ENCODE measurements at places on chromosomes 5 and 9.

GRCh38 chr5:7066471-7067235 is 329.3 kb upstream of the ADCY2 start:
- DNase-seq, result no peak

GRCh38 chr9:19379283-19379682 is 753 bp downstream of the RPS6 start:
- no peak for DNase-seq

DNA sequence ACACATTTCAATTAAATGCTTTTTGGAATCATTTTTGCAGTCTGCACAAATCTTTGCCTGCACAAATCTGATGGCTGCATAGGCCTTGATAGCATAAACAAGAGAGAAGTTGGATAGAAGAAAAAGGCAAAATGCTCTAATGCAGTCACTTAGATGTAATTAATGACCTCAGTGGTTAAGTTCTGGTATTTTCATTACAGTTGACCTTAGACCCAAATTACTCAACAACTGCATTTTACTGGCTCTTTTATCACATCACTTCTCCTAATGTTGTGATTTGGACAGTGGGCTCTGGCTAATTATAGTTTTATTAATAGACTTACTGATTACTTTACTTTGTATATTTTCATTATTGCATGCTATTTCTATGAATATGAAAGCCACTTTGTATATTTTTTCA is 34.3 kb downstream of the NTRK2 start:
- DNase-seq, result no peak

GRCh38 chr9:4959031-4959430 is 26.0 kb upstream of the JAK2 start:
- DNase-seq, result no peak

DNA sequence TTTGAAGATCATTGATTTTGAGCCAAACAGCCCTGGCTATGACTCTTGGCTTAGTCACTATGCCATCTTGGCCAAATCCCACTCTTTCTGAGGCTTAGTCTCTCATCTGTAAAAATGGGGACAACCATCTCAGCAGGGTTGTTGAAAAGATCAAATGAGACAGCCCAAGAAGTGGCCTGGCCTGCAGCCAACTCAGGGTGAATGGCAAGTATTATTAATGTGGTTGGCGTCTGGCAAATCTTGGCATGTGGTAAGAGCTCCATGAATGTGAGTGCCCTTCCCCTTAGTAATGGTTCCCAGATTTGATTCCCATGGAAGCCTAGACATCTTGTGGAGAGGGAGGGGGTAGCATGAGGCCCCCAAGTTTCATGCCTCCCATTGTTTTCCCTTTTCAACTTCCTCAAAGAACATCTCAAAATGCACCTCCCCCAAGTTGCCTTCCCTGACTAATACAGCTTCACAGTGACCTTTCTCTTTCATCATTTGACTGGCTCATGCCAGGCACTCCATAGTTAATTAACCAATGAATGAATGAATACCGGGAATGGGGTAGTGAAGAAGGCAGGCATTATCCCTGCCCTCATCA is 11.8 kb upstream of the TGFBI start:
- DNase-seq, result no peak

- DNase-seq, result no peak
Measured at GRCh38 chr9:36739373-36740116, 166.8 kb downstream of the MELK start.

- DNase-seq, result no peak
Measured at GRCh38 chr9:9892217-9892616, 720.6 kb downstream of the PTPRD start.

- DNase-seq, result no peak
Measured at GRCh38 chr9:75462866-75463265, 374.6 kb downstream of the OSTF1 start.

- no peak for DNase-seq
Measured at GRCh38 chr5:100840370-100840769, 62.7 kb downstream of the ST8SIA4 start.

- no peak for DNase-seq
Measured at GRCh38 chr9:127558581-127559246, 53.4 kb upstream of the STXBP1 start.

- no peak for DNase-seq
Measured at GRCh38 chr5:4716781-4717180, 423.3 kb upstream of the ADAMTS16 start.

DNA sequence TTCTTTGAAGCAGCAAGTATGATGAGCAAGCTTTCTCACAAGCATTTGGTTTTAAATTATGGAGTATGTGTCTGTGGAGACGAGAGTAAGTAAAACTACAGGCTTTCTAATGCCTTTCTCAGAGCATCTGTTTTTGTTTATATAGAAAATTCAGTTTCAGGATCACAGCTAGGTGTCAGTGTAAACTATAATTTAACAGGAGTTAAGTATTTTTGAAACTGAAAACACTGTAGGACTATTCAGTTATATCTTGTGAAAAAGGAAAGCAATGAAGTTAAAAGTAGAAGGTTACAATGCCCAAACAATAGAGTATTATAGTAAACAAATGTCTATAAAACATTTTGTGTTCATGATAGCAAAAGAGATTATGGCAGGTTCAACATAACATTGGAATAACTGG is 88.6 kb downstream of the JAK2 start:
- no peak for DNase-seq

DNA sequence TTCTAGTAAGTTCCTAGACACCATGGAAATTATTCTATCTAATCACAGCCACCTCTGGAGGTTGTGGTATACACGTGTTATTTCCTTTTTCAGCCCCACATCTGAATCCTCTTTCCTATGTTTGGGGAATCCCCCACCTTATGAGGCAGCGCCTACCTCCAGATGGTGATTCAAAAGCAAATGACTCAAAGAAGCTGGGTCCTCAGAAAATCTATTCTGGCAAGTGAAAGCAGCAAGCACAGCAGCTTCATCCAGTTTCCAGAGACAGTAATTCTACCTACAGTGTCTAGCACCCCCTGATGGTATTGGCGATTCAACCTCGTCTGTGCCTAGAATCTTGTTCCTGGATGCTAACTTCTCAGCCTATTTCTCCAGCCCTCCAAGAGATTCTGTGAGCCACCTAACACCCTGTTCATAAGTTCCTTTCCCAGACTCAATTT is 43.0 kb downstream of the STRBP start:
- peak; percentile 11 for DNase-seq

DNA sequence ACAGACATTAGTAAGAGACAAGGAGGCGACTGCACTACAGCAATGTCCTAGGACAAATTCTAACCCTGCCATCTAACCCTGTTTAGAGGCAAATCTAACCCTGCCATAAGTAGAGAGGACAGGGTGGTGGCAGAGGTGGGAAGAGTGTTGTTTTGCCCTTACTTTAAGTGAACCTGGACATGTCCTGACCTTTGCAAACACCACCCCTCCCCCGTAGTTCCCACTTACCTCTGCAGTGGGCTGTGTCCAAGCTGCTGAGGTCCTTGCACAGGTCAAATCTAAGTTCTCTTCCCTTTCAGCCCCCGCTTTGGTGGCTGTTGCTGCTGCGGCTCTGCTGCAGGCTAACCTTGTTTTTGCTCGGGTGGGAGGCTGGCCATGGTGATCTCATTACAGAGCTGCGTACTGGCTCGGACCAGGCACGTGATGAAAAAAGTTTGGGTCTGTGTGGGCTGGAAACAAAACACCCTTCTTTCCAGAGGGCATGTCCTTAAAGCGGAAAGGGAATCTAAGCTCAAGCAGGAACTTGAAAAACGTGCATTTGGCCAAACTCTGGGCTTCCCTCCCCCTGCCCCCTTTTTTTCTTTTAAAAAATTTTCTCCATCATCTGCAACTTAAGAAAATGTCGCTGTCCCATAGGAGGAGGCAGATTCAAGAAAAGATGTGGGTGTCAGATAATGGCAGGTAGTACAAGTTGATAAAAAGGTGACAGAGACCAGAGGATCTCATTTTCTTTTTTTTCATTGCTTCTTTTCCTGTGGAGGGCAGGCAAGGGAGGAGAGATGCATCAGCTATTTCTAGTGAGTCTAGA is at the start of gene FAXDC2:
TSS of gene FAXDC2 (minus strand) at position 349 of the 808 bp plus-strand sequence. CDS start 12,425 bp downstream, outside the sequence.
- DNase-seq, result no peak

DNA sequence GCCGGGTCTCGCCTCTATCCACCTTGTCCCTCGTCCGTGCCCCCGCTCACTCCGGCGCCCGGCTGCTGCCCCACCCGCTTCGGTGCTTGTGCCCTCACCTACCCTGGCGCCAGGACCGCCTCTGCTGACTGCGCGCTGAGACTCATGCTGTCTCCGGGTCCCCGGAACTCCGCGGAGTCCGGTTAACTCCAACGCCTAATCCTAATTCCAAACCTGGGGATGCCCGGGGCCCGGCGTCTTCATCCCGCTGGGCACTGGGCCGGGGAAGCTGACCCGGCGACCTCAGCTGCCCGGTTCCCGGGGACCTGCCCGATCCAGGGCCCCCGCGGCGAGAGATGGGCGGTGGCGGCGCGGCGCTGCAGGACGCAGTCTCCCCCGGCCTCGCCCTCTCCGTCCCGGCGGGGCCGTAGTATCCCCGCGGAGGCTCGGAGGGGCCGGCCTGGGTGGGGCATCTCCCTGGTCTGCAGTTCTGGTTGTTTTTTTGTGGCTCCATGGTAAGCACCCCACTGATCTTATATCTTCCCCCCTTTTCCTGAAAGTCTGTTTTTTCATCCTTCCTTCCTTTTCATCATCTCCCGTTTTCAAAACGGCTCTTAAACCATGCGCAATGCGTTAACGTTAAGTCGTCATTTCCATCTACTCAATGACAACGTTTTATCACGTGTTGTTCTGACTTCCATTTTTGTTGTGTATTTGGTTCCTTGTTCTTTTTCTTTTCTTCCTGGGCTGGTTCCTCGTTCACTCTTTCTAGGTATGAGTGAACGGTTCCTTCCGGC is 41.1 kb upstream of the PLEKHG4B start:
- DNase-seq, result no peak

DNA sequence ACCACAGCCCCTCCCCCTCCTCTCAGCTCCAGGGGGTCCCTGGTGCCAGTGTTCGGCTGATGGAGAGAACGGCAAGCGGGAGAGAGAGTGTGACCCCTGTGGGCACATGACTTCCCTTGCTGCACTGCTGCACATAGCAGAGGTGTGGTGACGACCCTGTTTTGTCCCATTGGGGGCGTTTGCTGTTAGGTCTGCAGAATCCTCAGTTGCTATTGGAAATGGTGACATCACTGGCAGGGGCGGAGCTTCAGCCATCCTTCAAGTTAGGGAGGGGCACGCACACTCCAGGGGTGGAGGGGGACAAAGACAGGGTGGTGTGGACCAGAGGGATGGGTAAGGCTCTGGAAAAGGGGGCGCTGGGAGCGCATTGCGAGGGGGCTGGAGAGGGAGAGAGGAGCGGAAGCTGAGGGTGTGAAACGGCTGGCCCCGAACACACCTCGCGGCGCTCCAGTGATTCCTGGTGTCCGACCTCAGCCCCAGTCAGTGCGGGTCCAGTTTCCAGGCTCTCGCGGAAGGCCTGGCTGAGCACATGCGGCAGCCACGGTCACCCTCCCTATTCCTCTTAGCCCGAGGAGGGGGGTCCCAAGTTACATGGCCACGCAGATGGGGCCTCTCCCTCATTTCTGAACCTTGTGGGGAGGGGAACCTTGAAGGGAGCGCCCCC is 764 bp upstream of the GRIN1 start:
- DNase-seq, result no peak

GRCh38 chr5:131745703-131746102 is 51.1 kb downstream of the FNIP1 start:
- no peak for DNase-seq

DNA sequence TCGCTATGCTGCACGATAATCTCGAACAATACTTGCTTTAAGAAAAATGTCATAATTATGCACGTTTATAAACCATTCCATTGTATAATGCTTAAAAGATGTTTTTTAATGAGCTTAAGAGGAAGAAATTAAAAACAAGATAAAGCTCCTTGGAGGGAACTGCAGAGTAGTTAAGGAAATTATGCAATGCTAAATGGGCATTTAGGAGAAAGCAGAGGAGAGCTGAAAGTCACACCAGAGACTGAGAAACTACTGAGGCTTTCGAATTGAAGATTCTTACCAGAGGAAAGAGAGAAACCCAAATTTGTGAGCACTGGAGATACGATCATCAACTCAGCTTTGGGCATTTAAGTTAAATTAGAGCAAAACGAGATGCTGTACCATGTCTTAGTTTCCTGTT is 119.4 kb downstream of the CDH10 start:
- no peak for DNase-seq

- DNase-seq, result no peak
Measured at GRCh38 chr5:95821110-95822021, 1.2 kb downstream of the GLRX start.

- no peak for DNase-seq
Measured at GRCh38 chr5:94544875-94545547, 73.4 kb downstream of the KIAA0825 start.

DNA sequence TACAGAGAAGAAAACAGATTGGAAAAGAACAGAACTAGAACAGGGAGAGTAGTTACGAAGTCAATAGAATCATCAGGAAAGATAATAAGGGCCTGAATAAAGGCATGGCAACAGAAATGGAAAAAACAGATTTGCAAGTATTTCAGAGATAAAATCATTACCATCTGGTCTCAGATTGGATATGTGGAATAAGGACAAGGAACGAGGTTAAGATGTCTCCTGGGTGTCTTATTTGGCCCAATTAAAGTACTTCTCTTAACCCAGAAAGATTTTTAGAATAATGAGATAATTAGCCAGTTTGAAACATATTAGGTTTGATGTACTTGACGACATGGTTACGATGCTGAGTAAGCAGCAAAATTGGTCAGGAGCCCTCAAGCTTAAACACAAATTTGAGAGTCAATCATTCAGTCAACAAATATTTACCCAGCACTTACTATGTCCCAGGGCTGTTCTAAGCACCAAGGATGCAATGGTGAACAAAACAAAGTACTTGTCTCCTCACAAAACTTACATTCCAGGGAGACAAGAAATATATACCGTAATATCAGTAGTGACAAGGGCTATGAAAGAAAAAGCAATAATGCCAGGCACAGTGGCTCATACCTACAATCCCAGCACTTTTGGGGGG is 18.3 kb downstream of the RICTOR start:
- DNase-seq, result no peak

- DNase-seq, result no peak
Measured at GRCh38 chr9:83061036-83061435, 1.9 kb downstream of the RASEF start.

DNA sequence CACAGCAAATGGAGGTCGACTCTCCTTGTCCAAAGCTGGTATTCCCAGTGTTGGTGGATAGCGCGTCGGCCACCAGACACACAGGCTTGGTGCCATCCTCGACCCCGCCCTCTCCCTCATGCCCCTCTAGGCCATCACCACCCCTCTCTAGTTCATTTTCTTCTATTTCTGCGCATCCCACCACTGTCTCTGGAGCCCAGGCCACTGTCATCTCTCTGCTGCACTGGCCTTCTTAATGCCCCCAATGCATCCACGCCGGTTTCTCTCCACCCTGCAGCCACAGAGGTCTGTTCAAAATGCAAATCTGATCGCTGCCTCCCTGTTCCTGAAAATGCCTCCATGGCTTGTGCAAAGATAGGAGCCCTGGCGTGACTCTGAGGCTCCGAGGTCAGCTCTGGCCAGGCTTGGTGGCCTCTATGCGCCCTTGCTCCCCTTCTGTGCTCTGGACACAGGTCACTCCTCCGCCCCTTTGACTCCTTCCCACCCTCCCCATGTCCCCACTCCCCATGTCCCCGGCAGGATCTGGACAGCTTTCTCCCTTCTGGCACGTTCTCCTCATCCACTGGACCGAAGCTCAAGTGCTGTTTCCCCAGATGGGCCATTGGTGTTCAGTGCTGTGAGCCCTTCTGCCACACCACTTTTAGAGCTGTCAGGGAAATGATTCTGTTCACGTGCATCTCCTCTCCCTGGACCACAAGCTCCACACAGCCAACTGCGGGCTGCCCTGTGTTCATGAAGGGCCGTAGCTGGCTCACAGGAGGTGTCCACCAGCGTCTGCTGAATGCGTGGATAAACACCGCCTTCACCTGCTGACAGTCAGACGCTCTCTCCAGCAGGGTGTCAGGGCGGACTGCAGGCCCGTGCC is 59.5 kb upstream of the RNF130 start:
- DNase-seq, result no peak

GRCh38 chr5:132003170-132003744 is 8.2 kb downstream of the ACSL6 start:
- DNase-seq, result no peak

Measured in stimulated activated CD8-positive, alpha-beta memory T cell treated with anti-CD3 and anti-CD28 coated beads, Interleukin-2, amount 100 ng/mL, for 1 hour (primary cell).